PC-3 (cell line): ENCODE measurements at places on chromosomes 1 and 21.

GRCh38 chr1:22315315-22316078 lies 136.2 kb upstream of the ZBTB40 start:
- no peak for DNase-seq

DNA sequence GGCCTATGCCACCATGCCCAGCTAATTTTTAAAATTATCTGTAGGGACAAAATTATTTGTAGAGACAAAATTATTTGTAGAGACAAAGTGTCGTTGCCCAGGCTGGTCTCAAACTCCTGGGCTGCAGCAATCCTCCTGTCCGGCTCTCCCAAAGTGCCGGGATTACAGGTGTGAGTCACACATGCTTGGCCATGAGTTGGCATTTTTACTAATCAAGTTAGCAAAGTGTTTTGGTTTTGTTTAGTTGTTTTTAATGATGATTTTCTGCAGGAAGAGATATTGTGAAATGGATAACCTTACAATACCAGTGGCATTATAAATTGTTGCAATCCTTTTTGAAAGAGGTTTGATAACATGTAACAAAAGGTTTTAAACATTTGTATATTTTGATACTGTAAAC lies 65.3 kb upstream of the MAGI3 start:
- DNase-seq, result peak; percentile 67

DNA sequence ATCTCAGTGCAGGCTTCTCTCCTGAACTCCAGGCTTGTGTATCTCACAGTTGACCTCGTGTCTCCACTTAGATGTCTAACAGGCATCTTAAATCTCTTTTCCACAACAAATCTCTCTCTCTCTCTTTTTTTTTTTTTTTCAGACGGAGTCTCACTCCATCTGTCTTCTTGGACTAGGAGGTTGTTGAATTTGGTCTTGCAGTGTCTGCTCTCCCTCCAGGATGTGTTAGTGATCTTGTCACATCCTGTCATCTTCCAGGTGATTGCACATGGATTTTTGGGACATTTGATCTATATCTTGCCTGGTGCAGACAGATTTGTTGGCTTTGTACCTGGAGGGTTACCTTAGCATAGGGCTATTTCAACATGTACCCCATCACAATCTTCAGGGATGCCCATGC lies 26.5 kb upstream of the KCNA10 start:
- no peak for DNase-seq

GRCh38 chr1:209208648-209209047 lies 374.9 kb upstream of the CAMK1G start:
- peak; percentile 73 for DNase-seq

GRCh38 chr1:246592695-246593094 lies 26.4 kb downstream of the CNST start:
- DNase-seq, result no peak

DNA sequence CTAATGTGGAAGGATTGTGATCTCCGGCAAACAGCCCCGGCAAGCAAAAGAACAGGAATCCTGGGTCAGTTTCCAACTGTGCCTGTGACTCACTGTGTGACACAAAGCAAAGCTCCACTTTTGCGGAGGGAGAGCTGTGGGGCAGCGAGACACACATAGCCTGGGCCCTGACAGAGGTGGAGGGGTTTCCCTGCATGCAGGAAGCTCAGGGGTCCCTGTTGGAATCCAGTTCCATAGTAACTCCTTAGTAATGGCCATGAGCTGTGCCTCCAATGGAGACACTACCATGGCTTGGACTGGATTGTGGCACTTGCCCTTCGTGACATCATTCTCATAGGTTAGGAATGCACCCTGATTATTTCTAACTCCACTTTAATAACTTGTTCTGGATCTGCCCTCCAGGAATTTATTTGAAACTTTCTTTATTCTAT lies 47.0 kb upstream of the ATF3 start:
- peak; percentile 96 for DNase-seq

GRCh38 chr1:109385417-109385816 lies 12.3 kb downstream of the SORT1 start:
- DNase-seq, result no peak
